Lung (tissue), 17 donors: ENCODE measurements at places on chromosomes 3 and 15. TPM values are rescaled to one million over a fixed set of nuclear protein-coding genes. Genes with fewer than 3 reads are reported as not detected.
A peak's percentile ranks its signal among the peaks of the same experiment; 100 is the strongest.

Gene LTK
- total RNA-seq, result 1.3 TPM

Gene SPRED1
- total RNA-seq, result 49.3 TPM

Gene HHATL
- total RNA-seq, result 2.7 TPM

GRCh38 chr3:16254916-16255315 lies 9.8 kb downstream of the DPH3 start:
- no peak for DNase-seq
- no peaks in the 10 kb centered on the region for H3K27me3 ChIP-seq
- H3K4me3 ChIP-seq, result no peak overlapping the region
- H3K27ac ChIP-seq, result no peak overlapping the region
- peaks cover 6% of the 10 kb centered on the region for H3K36me3 ChIP-seq
- peaks cover 3% of the 10 kb centered on the region for H3K4me1 ChIP-seq

- H3K36me3 ChIP-seq, result no peaks in the 10 kb centered on the region
- DNase-seq, result peak; percentile 95
- no peaks in the 10 kb centered on the region for H3K4me1 ChIP-seq
- no peaks in the 10 kb centered on the region for H3K27me3 ChIP-seq
- H3K27ac ChIP-seq, result no peak overlapping the region
Measured at GRCh38 chr3:144989807-144990206, 1018.2 kb downstream of the DIPK2A start.

DNA sequence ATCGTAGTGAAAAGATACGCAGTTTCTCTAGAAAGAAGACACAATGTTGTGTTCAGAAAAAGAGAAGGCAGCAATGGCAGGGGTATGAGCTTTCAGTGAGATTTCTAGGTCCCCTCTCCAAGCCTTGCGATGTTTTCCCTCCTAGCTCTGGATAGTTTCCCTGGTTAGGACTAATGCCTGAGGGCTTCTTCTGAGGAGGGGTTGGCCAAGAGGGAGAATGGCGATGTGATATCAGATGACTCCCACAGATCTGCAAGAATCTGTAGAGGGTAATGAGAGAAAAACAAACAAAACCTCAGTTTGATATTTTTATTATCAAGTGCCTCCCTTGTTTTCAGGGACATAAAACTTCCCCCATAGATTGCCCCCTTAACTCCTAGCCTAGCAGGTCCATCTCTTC lies 4.1 kb upstream of the CLDN1 start:
- DNase-seq, result no peak
- no peak overlapping the region for H3K27ac ChIP-seq
- H3K4me3 ChIP-seq, result no peak overlapping the region
- H3K27me3 ChIP-seq, result no peaks in the 10 kb centered on the region
